Adipocyte (in vitro differentiated cells): ENCODE measurements at places on chromosomes 2 and 18.
A peak's percentile ranks its signal among the peaks of the same experiment; 100 is the strongest.

DNA sequence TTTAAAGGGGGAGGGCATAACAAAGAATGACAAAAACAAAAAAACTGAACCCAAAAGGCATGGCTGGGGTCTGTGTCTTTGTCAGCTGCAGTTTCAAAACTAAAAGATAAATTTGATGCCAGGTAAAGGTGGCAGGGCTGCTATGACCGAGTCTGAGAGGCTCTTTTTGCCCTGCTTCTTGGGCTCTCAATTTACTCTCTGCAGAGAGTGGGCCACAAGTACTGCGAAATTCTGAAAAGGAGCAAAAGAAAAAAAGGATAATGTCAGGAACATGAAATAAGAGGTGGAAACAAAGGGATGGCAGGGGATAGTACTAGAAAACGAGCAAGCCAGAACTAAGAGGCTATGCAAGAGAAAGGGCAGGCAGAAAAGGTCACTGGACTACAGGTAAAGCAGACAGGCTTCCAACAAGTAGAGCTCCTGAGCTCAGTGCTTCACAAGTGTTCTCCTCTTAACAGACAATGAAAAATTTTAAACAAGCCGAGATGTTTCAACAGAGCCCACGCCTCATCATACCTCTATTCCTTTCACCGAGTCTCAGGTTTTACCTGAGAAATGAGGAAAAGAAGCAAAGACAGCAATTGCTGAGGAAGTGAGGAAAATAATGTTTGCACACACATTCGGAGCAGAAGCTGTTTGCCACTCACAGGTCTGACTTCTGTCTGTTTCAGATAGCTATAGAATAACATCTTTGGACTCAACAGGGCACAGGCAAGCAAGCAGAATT, 7.3 kb downstream of the IRS1 start:
- peak; percentile 35 for DNase-seq

DNA sequence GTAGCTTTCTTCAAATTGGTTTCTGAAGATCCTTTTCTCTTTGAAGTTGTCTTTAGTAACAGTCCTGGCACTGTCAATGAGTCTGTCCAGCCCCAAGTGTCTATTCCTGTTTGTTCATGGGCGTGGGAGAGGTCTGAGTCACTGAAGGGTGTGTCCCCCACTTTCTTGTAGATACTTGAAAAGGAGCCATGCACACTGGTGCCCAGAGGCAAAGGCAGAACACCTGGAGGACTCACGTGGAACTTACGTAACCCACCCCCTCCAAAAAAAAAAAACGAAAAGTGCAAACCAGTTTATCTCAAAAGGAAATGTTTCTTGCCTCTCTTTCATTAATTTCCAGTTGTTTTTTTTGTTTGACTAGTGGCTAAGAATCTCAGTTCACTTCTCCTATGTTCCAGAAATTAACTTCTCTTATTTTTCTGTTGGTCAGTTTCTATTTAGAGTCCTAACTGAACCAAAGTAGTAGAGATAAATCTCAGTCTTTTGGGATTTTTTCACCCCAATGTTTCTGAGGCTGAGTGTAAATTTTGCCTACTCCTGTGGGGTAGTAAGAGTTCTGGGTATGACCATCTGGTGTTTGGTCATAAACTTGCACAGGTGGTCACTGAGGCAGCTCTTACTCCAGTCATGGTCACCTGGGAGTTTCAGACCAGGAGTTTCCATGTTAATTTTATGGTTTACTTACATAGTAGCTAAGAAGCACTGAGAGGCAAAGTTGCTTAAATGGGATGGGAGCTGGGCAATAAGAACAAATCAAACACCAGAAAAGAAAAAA, 54.9 kb downstream of the DSC3 start:
- DNase-seq, result no peak

GRCh38 chr2:21372654-21373053, 248.9 kb downstream of the TDRD15 start:
- DNase-seq, result no peak

- no peak for DNase-seq
Measured at GRCh38 chr18:59065684-59066083, 74.0 kb upstream of the SEC11C start.

- no peak for DNase-seq
Measured at GRCh38 chr2:203799908-203800307, 67.7 kb upstream of the CTLA4 start.

DNA sequence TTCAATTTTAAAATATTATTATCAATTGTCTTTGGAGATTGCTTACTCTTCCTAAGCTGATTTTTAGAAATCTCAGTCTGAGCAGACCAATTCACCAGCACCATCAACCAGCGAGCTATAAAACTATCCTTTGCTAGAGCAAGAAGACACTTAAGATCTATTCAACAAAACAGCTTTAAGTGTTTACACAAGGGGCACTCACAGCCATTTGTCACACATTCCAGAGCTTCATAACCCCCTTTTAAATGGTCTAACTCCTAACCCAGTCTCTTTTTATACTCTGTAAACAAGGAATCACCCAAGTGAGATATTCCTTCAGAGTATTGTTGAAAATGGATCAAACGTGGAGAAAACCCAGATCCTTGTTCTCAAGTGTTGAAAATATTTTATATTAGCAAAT, 1294.1 kb upstream of the CHAC2 start:
- DNase-seq, result no peak

GRCh38 chr2:20571644-20572215, 79.2 kb downstream of the HS1BP3 start:
- no peak for DNase-seq

DNA sequence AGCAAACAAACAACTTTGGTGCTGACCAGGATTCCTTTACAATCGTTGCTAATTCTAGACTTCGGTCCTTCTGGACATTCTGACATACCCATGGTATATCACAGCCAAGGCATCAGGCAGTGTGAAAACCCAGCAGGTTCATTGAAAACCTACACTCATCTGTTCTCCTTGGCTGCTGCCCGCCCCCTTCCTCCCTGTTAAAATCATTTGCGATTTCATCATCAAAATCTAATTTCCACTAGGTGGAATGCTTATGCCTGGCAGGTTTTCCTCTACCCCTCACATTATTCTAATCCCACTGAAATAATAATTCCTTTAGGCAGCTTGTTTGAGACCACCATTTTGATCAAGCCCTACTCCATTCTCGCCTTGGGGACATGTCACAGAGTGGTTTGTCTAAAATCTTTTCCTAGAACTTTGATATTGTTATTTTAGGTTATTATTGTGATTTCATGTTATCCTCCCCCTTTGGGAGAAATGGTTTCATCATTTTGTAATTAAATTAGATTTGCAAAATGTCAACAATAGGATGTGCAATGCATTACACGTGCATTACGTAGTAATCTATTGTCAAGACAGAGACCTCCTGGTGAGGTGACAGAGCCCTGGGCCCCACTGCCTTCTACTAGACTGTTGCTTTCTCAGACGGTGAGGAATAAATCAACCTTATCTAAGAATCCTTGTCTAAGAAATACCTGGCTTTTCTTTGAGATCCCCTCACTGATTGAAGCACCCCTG, 31.0 kb upstream of the ASPRV1 start:
- no peak for DNase-seq

DNA sequence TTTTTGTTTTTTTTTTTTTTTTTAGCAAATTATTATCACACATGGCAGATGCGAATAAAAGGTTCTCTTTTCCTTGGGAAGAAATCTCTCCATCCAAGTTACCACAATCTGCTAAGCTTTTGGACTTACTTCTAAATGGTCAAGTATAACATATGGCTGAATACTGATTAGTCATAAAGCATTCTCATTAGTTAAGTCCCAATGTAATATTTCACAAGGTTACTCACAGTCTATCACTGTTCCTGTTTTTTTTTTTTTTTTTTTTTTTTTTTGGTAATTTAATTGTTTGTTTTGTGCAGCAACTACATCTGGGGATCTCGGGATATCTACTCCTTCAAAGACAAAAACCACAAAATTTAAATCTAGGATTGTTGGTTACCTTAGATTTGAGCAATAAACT, 771.7 kb downstream of the CPS1 start:
- no peak for DNase-seq

DNA sequence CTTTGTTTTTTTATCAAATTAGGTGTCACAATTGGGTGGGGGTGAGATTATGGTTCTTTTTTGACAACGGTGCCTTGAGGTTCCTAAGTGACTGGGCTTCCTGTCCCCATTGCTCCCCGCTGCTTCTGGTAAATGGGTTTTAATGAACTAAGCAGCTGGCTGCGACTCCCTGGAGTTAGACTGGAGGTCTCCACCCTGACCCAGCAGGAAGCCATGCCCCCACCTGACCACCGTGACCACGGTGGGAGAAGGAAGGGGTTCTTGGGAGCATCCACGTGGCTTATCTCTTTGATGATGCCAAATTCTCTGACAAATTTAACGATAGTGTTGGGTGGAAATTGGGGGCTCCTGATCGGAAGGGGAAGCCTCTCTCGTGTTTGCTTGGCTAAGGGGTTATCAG, 12.2 kb downstream of the CNDP2 start:
- DNase-seq, result no peak

- DNase-seq, result no peak
Measured at GRCh38 chr2:67095121-67095520, 302.0 kb upstream of the ETAA1 start.

DNA sequence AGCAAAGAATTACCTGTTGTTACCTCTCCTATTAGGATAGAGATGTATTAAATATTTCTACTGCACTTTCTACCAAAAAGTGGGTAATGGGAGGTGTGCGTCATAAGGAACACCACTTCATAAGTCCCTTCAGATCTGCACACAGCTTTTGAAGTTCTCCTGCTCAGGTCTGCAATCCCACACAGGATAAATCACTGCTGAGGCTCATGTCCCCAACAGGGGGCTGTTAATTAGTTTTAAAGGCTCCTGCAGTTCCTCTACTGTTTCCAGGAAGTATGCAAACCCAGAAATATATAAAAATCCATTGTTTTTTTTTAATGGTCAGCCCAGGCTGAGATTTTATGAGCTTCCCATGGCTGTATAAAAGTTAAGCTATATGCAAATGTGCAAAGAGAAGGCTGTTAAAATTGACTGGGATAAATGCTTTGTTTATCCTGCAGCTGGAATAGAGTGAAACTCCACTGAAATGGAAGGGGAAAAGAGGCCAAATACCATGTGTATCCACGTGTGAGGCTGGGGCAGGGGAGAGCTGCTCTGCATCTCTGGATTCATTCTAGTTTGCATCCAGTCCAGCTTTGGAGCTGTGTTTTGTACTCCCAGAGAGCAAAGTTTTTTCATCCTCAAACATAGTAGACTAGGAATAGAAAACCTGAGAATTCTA, 903.7 kb downstream of the TDRD15 start:
- DNase-seq, result no peak

GRCh38 chr2:65491381-65491905, 59.0 kb upstream of the SPRED2 start:
- peak; percentile 30 for DNase-seq

DNA sequence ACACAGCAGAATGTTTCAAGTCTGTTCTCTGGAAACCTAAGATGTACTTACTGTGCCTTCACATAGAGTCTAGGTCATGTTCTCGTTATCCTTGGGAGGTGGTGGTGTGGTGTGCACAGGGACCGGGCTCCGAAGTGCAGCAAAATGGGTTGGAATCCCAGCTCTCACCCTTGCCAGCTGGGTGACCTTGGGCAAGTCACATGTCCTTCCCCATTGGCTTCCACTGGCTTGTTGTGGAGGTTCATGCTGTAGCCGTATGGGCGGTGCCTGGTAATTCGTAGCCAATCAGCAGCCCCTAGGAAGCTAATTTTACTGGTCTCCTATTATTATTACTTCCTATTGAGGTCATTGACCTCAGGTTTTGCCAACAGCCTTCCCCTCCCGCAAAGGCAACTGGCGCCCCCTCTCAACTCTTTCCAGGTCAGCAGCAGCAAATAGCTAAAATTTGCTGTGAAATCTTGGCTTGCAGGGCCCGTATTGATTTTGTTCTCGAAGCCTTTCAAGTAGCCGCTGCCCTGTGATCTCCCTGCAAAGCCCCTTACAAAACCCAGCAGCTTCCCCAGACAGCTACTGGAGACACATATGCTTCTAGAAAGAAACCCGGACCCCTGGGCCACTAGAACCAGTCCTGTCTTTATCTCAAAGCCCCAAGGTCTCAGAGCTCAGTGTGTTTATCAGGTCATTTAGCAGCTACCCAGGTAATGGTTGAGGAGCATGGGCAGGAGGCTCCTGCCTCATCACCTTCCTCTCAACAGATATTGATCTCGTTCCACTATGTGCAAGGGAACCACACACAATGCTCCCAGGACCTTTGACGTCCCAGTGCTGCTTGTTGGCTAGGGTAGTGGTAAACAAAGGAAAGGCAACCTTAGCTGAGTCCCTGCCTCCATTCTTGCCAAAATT, 66.5 kb upstream of the SLC1A4 start:
- DNase-seq, result no peak

DNA sequence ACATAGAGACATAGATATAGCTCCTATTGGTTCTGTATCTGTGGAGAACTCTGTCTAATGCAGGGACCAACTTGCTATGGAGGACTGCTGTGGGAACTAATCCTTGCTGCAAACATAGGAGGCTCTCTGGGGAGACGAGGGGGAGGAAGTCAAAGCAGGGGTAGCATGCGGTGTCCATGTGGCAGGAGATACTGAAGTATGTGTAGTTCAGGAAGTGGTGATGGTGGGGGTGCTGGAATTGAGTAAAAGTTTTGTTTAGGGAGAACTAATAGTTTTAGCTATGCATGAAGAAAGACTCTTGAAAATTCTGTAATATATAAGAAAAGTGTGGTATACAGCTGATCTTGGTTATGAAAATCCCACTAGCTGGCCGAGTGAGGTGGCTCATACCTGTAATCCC, 62.0 kb downstream of the ANKRD44 start:
- DNase-seq, result no peak

DNA sequence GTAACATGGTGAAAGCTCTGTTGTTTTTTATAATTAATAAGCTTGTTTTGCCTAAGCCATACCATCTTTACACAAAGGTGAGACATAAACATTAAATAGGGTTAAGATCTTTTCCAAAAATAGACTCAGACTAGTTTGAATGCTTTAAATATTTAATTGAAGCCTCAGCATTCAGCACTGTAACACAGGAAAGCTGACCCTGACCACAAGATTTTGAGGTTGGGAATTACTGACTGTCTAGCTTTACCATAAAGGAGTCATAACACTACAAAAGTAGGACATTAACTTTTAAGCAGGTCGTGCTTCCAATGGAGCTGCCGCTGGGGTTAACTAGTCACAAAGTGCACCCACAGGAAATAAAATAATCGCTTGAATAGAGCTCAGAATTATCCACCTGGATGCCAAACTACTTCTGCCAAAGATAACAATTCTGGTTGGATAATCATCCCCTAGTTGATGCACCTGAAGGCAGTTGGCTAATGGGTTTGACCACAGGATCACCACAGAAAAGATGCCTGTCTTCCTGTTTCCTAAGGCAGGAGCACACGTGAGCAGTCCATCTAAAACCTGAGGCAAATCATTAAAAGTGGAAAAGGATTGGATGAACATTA, 106.2 kb downstream of the COBLL1 start:
- peak; percentile 32 for DNase-seq

GRCh38 chr2:175251425-175252041, 70.0 kb upstream of the ATP5MC3 start:
- peak; percentile 77 for DNase-seq
